ENCODE measurements at places on chromosomes 3 and 15. TPM values are rescaled to one million over a fixed set of nuclear protein-coding genes. Genes with fewer than 3 reads are reported as not detected.

The PP2D1 gene
- not detected for total RNA-seq

The GRK7 gene
- not detected for total RNA-seq

The GPR156 gene
- total RNA-seq: 0.35 TPM

The HRG gene
- total RNA-seq: not detected

The CHRM5 gene
- total RNA-seq: not detected

The ESYT3 gene
- total RNA-seq: 0.58 TPM

The VWA5B2 gene
- total RNA-seq: not detected

The TTLL13 gene
- total RNA-seq: not detected

The PRR23E gene
- total RNA-seq: not detected

The TRIM59 gene
- total RNA-seq: 35.1 TPM

The ASB14 gene
- not detected for total RNA-seq

The GP9 gene
- total RNA-seq: not detected

The SLC6A11 gene
- total RNA-seq: not detected

The RYR3 gene
- total RNA-seq: not detected

The STRIT1 gene
- total RNA-seq: not detected

The FBXW12 gene
- total RNA-seq: not detected

The MYO5C gene
- total RNA-seq: not detected

The DGKG gene
- total RNA-seq: under 0.01 TPM

The GJD2 gene
- total RNA-seq: not detected

The KIF15 gene
- 8.9 TPM for total RNA-seq

The DAPK2 gene
- total RNA-seq: 0.29 TPM

The GATA2 gene
- 36.9 TPM for total RNA-seq

The TLR9 gene
- total RNA-seq: not detected

The MAP1A gene
- 30.6 TPM for total RNA-seq

The KBTBD12 gene
- not detected for total RNA-seq

The THAP10 gene
- 6.9 TPM for total RNA-seq

The IQCF5 gene
- total RNA-seq: not detected

The PLCD1 gene
- 22.9 TPM for total RNA-seq

The PPM1M gene
- 27.7 TPM for total RNA-seq

The FBXO45 gene
- total RNA-seq: 6.4 TPM

The SFMBT1 gene
- total RNA-seq: 19.6 TPM

The BBX gene
- 27.1 TPM for total RNA-seq

The SCG5 gene
- 10.7 TPM for total RNA-seq

The WDR72 gene
- total RNA-seq: not detected

The SMCO1 gene
- total RNA-seq: not detected

The CSPG5 gene
- total RNA-seq: not detected

The PAQR5 gene
- total RNA-seq: 2.6 TPM
